CD4-positive, alpha-beta T cell treated with Interleukin-17A for 1 hour (primary cell): ENCODE measurements at places on chromosomes 7 and 10.

DNA sequence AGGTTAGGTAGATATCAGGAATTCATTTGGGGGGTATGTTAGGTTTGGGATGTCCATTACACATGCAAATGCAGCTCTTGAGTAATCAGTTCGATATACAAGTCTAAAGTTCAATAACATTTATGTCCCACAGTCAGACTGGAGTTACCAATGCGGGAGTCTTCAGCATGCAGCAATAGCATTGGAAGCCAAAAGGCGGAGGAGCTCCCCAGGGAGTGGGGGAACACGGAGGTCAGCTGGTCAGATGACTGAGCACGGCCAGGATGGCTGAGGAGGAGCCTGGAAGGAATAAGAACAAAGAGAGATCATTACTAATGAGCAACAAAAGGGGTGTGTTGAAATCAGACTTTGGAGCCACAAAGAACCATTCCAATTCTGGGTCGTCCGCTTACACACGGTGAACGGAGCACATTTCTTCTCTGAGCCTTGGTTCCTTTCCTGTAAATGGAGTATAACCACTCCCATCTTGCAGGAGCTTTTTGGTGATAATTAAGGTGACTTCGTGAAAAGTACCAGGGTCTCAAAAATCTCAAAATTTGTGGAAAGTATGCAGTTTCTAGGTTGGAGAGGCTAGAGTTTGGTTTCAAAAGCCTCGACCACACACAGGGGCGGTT is 478 bp upstream of the ZNF22 start:
- no peak for DNase-seq

DNA sequence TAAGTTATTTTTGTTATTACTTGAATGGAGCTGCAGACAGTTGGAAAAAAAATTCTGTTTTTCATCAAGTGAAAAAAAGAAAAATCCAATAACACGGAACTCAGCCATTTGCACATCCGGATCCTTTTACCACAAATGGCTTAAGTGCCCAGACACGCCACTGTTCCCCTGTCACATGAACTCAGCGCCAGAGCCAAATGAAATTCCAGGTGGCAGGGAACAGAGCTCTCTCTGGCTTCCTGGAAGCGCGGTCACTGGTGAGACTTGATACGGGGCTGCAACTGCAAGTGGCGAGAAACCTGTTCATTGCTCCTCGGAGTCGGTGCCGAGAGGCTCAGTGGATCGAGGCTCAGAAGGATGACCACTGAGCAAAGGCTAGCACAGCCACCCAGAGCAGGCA is 60.8 kb upstream of the NPTX2 start:
- DNase-seq: no peak

GRCh38 chr7:16203065-16203464 is 218.3 kb downstream of the CRPPA start:
- no peak for DNase-seq

DNA sequence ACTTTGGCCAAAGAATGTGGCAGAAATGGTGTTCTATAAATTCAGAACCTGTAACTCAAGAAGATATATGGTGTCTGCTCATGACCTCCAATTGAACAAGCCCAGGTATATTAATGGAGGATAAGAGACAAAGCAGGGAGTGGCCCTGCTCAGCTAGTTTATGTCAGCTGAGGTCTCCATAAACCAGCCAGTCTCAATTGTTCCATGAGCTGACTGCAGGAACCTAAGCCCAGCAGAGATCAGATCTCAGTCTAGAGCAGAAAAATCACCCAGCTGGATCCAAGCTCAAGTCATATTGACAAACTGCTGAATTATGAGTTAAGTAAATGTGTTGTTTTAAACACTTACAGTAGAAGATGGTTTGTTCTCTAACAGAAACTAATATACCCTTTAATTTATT is 105.5 kb upstream of the SGCE start:
- no peak for DNase-seq
